NCI-H69 (cell line): ENCODE measurements at places on chromosomes 2 and 18.

DNA sequence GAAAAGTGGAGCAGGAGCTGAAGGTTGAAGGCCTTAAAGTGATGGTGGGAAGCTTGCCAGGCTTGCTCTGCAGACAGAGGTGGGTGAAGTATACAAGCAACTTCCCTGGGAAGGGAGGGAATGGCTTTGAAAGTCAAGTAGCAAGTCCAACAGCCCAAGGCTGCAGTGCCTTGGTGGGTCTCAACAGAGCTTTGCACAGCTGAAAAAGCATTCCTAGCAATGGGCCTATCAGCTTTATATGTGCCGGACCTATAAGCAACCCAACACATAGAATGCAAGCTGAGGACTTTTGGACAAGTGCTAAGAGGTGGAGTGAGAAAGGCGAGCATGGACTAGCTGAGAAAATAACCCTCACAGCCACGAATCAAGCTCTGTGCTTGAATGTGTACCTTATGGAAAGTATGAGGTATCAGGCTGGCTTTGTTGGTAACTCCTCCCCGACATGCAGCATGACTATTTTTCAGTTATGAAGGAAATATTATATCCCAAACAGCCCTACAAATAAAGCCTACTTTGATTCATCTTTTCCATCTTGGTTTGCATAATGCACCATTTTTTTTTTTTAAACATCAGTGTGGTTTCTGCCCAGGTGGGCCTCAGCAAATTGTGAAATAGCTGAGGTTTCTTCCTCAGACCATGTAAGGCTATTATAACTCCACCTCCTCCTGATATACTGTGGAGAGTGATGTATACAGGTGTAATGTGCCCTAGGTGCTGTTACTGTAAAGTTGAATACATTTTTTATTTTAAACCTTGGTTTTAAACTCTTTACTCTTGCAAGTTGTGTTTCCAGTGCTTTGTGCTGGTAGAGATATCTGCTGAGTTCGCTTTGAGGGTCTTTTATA is 241.4 kb upstream of the CXCR4 start:
- DNase-seq = no peak

DNA sequence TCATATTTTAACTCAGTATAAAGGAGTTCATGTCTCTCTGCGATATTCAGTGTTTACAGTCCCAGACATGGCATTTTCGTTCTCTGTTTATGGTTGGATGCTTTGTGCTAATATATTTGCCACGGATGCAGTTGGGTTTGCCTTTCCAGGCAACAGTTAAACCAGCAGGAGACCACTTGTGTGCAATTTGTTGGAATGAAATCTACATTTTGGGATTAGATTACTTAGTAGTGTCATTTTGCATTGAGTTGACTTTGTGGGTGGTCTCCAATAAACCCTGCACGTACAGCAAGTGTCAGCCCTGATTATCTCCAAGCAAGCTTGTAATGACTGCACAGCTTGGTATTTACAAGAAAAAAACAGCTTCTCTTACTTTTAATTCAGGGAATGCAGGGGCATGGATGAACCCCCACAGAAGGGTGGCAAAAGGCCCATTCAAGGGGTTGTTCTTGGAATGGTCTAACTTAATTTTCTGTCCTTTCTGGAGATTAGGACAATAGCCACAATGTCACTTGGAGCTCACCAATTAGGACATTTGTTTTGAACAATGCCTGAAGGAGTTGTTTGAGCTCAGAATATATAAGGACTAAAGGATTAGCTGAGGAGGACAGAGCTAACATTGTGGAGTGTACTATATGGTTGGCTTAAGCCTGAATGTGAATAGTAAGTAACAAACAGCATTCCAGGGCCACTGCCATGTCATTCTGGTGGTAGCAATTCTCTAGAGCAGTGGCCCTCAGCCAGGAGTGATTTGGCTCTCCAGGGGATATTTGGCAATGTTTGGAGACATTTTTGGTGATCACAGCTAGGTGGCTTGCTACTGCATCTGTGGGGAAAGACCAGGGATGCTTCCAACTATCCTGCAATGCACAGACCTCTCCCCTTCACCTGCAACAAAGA is 121.5 kb downstream of the SLC4A3 start:
- no peak for DNase-seq

- no peak for DNase-seq
These were observed 93.5 kb downstream of the MYT1L start for GRCh38 chr2:2237563-2237962.

DNA sequence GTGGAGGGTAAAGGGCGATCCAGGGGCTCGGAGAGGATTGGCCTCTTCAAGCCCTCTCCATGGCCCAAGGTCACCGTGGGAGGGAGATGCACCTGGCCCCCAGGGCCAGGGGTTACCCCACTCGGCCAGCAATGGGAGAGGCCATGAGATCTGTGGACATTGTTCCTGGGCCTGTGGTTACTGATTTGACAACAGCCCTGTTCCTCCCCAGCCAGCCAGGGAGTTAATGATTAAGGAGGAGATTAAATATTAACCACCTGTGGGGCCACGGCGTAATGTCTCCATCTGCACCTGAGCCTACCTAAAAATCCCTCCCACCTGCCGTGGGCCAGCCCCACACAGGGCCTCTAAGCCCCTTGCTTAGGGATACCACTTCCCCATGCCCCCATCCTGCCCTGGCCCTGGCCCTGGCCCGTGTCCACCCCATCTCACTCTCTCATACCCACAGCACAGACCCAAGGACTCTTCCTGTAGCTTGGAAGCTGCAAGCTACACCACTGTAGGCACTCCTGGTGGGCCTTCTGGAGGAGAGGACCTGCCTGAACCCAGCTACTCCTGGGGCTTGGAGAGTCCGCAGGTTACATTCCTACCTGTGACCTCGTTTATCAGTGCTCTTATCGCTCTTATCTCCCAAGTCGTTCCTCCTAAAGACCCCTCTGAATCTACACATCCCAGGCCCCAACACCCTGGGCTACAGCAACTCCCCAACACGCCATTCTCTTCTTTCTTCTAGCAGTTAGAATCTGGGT is 32.1 kb downstream of the ZFP36L2 start:
- no peak for DNase-seq

- DNase-seq = no peak
These were observed 4.1 kb downstream of the SPATS2L start for GRCh38 chr2:200310545-200310971.

GRCh38 chr2:203535784-203536585 is 884 bp upstream of the RAPH1 start:
- no peak for DNase-seq

GRCh38 chr2:233202531-233202944 is 48.9 kb upstream of the ATG16L1 start:
- DNase-seq = no peak

DNA sequence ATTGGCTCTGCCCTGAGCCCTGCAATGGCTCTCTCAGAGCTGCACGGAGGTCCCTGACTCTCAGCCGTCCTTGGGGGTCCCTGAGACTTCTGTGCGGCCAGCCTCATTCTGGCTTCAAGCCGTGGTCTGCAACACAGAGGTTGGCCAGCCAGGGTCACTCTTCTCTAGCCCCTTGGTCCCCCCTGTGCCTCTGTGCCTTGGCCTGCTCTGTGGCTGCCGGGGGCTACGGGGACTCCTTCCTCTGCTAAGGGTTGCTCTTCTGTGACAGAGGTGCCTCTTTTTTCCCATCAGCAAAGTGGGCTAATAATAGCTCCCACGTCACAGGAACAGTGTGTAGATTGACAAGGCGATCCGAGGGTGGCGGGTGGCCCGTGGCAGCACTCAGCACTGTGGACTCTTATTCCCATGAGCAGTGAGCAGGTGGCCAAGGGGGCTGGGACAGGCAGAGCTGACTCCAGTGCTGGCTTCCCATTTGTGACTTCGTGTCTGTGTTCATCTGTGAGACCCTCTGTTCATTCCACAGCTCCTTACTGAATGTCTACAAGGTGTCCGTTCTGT is 19.4 kb downstream of the INHBB start:
- no peak for DNase-seq

GRCh38 chr2:113757138-113757657 is 756 bp upstream of the SLC35F5 start:
- DNase-seq = peak; percentile 27

GRCh38 chr2:29573147-29573546 is 348.2 kb downstream of the ALK start:
- DNase-seq = no peak

DNA sequence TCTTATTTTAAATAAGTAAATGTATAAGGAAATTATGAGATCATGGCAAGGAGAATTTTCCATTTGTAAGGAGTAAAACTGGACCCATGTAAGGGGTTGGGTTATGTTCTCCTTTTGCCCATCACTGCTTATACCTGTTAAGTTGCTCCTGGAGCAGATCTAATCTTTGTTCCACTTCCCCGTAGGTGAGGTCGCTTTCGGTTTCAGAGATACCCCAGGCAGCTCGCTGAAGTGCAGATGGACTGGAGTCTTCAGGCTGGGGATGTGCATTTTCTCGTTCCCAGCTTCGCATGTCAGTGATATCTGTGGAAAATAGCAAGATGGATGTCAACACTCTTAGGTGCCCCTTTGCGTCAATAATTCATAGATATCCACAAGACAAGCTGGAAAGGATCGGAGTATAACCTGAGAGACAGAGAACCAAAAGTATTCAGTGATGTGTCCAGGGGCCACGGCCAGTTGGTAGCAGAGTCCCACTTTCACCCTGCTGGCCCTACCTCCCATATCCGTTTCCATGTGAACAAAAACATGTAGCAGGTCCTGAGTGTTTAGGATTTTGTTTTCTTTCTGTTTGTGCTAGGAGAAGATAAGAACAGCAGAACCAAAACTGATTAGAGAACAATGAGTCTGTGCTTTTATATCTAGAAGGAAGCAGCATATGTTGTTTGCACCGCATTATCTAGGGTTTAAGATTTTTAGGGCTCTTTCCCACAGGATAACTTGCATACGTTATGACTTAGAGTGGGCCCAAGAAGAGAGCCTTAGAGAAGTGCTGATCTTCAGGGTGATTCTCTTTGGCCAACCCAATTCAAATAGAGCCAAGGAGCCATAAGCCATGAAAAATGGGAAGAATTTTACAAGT is 36.0 kb downstream of the GCA start:
- DNase-seq = no peak

GRCh38 chr2:223929571-223930102 is 15.5 kb downstream of the WDFY1 start:
- no peak for DNase-seq

DNA sequence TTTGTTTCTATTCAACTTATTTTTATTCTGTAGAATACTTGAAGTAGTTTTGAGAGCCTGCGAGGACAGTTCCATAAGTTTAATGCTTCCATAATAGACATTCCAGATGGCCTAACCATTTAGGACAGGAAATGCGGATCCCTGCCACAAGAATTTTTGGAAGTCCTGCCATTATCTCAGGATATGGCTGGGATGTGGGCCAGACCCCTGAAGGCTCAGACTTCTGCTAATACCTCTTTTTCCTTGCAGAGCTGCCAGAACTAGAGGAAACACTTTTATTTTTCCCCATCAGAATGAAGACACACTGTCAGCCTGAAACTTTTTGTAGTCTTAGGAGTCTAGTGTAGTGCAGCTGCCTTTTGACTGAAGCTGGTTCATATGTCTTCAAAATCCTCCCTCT is 806.5 kb downstream of the TDRD15 start:
- DNase-seq = no peak

DNA sequence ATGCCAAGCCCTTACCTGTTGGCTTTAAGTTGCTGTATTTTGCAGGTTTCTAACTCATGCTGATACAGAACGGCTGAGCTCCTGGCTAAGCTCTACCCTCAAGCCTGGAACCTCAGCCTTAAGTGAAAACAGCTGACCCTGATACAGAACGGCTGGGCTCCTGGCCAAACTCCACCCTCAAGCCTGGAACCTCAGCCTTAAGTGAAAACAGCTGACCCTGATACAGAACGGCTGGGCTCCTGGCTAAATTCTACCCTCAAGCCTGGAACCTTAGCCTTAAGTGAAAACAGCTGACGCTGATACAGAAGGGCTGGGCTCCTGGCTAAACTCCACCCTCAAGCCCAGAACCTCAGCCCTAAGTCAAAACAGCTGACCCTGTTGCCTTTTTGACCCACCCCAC is 17.6 kb upstream of the DNER start:
- no peak for DNase-seq

DNA sequence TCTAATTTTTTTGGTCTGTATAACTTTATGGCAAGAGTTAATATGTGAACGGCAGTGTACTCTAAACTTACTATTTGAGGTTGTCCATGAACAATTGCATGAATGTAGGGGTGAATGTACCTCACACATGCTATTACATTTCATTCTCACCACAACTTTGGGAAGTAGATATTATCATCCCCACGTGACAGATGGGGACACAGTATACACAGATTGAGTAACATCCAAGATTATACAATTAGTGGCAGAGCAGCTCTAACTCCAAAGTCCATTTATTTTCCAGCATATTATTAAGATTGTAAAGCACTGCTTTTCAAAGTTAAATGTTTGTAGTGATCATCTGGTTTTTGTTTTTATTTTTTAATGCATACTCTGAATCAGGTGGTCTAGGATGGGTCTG is 622.1 kb upstream of the ZEB2 start:
- peak; percentile 100 for DNase-seq

DNA sequence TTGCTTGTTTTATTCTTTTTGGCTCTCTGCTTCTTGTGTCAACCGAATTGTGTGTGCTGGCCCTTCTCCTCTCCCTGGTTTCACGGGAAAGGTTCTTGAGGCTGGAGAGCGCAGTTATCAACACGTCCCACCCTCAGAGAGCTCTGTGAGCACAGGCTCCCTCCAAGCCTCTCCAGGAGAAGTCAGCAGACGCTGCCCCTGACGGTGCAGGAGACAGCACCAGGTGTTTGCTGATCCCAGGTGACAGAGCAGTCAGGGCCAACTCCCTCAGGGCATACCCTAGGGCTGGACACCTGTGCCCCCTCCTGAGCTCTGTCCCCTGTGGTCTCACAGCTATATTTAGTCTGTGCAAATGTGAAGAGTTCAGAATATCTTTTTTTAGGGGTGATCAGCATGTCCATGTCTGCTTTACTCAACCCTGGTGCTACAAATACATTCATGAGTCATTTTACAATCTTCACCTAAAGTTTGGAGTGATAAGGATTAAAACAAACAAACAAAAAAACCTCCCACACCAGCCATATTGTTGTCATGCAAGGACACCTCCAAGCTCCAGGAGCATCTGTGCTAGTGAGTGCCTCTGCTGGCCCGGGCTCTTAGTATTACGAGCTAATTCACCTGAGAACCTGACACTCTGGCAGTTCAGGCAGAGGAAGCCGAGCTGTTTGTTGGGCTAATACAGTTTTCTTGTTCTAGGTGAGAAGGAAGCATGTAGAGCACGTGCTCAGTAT is 65.9 kb upstream of the TMEM200C start:
- peak; percentile 69 for DNase-seq

- DNase-seq = no peak
These were observed 99.9 kb upstream of the FN1 start for GRCh38 chr2:215535741-215536140.

DNA sequence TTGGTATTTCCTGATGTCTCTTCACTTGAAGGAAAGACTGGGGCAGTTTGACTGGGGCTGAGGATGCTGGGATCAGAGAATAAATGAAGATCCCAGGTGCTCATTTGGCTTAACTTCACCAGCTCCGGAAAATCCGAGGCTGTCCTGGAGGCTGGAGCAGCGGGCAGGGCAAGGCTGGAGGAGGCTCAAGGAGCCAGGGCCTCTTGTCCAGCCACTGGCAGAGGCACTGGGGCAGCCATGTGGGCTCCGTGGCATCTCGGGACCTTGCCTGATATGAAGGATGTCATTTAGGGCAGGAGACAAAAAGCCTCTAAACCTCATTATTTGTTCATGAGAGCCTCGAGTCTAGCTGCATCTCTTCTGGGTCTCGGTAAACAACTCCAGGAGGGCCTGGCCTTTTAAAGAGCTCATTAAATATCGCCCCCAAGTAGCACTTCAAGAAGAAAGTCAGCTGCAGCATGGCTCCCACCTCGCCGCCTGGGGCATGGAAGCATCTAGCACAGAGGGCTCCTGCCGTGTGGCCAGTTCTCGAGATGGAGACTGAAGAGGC is 13.5 kb upstream of the GPR55 start:
- no peak for DNase-seq

- DNase-seq = no peak
These were observed 80.8 kb upstream of the WIPF1 start for GRCh38 chr2:174678395-174678794.
